Cardiac ventricle fibroblast (primary cell): ENCODE measurements at places on chromosomes 6 and 20. TPM values are rescaled to one million over a fixed set of nuclear protein-coding genes. Genes with fewer than 3 reads are reported as not detected.

HLA-DPB1 gene
- total RNA-seq, result 4.1 and 10.1 TPM in 2 replicates

DEFB125 gene
- total RNA-seq, result not detected in 2 replicates

ATAT1 gene
- 0.69 and 3.3 TPM in 2 replicates for total RNA-seq

DEFB124 gene
- total RNA-seq, result not detected in 2 replicates

OLIG3 gene
- not detected in 2 replicates for total RNA-seq

BFSP1 gene
- total RNA-seq, result 1.6 and 2.2 TPM in 2 replicates

ESR1 gene
- 0.94 and 1.8 TPM in 2 replicates for total RNA-seq

MAS1 gene
- 0.05 and 0.25 TPM in 2 replicates for total RNA-seq

MBOAT1 gene
- total RNA-seq, result 0.24 and 0.69 TPM in 2 replicates

GPX5 gene
- total RNA-seq, result not detected in 2 replicates

LHFPL5 gene
- not detected in 2 replicates for total RNA-seq

CUTA gene
- 124 and 165 TPM in 2 replicates for total RNA-seq
